ENCODE measurements at places on chromosomes 11 and 22.

DNA sequence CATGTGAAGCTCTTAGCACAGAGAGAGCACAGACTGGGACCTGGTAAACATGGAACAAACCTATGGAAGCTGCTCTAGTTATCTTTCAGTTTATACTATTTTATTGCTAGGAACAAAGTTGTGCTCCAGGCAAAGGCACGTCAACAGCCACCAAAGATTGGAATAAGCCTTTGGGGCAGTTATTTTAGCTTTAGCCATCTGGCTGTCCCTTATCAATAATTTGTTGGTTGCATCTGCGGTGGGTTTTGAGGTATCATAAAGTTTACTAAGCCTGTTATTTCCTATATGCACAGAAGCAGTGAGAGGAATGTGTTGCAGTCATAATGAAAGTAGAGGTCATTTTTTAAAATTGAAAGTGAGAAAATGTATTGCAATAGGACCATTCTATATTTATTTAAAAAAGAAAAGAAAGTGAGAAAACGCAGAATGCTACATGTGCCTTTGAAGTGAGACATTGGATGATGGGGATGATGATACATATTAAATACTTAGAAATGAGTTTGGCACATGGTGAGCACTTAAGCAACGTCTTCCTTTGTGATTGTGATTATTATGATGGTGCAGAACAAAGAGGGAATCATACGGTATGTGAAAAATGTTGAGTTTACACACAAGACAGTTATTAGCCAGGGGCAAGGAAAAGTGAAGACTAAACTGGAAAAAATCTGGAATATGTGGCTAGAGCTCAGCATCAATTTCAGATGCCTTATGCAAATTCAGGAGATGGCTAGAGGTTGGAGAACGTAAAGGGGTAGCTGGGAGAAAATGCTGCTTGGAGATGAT lies 58.3 kb downstream of the PRR5L start:
- no peak for DNase-seq

DNA sequence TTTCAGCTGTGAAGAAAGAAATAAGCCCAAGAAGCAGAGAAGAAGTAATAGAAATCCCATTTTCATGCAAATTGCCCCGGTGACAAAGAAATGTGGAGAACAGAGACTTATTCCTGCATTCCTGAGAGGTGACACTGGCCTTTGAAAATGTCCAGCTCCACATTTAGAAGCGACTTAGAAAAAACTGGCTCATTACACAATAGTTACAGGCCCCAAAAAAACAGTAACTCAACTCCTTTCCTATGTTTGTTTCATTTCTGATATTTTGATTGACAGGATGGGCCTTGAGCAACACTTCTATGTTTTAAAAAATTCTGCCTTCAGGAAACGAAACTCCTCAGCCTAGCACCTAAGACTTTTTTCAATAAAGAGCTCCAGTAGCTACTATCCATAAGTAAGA lies 726.9 kb upstream of the TENM4 start:
- no peak for DNase-seq

- DNase-seq: no peak
Observed at GRCh38 chr11:18225913-18226312, 10.7 kb downstream of the SAA4 start.

DNA sequence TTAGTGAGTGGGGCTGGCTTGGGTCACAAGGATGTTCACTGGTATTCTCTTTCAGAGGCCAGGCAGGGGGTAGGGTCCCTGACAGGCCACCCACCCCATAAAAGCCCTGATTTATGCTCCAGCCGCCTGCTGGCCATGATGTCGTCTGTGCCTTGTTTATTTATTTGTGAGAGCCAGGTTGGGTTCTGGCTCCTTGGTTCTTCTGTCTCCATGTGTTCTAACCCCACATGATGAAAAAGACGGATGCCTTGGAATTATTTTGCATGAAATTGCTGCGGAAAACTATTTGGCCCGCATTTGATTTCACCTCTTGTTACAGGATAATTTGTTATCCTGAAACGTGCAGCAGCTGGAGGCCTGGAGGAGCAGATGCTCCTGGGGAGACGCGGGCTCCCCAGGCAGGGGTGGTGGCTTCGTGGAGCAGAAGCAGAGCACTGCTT lies 46.3 kb upstream of the WNT11 start:
- no peak for DNase-seq

GRCh38 chr11:124481365-124482323 lies 36.1 kb upstream of the OR8B8 start:
- no peak for DNase-seq
